Stimulated activated CD4-positive, alpha-beta T cell treated with anti-CD3 and anti-CD28 coated beads, Interleukin-4, amount 100 ng/mL, for 1 hour (primary cell): ENCODE measurements at places on chromosomes 12 and 14.

DNA sequence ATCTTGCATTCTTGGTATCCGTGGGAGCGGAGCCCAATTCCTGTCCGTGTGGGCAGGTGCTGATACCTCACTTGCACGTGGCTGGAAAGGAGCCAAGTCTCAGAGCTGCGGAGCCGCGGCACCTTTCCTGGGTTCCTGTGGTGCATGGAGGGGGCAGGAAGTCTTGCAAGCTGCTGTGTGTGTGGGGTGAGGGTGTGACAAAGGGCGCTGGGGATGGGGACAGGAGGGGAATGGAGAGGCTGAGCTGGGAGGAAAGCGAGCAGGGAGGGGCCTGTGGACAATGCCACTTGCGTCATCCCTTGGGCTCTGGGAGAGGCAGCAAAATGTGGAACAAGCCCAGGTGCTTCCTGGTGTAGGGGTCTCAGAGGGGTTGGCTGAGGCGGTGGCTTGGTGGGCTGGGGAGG, 86.7 kb downstream of the CALM1 start:
- DNase-seq: peak; percentile 26

GRCh38 chr14:84814391-84814790, 715.6 kb upstream of the FLRT2 start:
- DNase-seq: no peak

DNA sequence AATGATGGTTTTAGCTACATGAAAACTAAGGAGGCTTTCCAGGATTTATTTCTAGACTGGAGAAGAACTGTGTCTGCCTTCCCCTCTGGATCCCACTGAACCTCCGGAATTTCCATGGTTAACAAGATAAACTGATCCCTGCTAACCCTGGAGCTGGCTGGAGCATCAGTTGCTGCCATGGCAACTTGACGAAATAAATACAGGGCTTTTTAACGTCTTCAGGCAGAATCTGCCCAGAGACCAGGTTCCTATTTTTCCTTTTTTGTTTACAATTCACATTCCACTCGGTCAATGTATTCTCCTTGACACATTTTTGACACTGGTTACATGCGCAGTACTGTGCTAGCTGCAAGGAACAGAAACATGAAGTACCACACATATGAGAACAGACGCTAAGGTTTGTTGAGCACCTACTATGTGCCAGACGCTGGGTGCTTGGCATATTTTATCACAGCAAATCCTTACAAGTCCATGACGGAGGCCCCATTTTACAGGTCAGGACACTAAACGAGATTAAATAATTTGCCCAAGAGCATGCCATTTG, 1.7 kb downstream of the C14orf132 start:
- DNase-seq: no peak

DNA sequence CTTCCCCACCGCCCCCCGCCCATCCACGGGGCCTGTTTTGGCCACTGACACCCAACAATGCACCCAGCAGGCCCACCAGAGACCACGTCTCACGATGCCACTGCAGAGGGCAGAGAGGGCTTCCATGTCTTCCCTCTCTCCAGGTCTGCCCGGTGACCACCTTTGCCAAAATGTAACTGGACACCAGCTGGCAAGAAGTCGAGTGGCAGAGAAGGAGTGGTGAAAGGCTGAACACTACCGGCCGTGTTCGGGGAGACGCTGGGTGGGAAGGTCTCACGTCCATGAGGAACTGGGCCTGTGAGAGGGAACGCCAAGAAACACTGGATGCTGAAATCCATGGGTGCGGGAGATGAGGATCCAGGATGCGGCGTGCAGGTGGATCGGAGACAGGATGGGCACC, 308.2 kb downstream of the ADGRD1 start:
- no peak for DNase-seq

GRCh38 chr12:53516758-53517455, 9.6 kb upstream of the NPFF start:
- no peak for DNase-seq

- no peak for DNase-seq
Observed at GRCh38 chr14:92585981-92586937, 72.7 kb downstream of the RIN3 start.

DNA sequence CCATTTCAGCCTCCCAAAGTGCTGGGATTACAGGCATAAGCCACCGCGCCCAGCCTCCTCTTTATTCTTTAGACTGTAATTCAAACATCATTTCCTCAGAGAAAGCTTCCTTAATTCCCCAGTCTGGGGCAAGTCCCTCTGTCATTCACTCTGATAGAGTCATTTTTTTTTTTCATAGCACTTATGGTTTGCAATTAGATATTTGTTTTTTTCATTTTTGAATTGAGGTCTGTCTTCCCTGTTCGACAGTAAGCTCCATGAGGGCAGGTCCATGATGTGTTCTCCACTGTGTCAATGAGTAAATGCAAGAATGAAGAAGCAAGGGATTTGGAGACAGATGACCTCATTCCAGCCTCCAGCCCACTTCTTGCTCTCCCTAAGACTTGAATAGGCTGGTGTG, 12.1 kb downstream of the ASIC1 start:
- no peak for DNase-seq

GRCh38 chr12:13124656-13125505, 21.4 kb upstream of the GSG1 start:
- DNase-seq: no peak

- no peak for DNase-seq
Observed at GRCh38 chr14:40221428-40221827, 789.2 kb upstream of the FBXO33 start.

DNA sequence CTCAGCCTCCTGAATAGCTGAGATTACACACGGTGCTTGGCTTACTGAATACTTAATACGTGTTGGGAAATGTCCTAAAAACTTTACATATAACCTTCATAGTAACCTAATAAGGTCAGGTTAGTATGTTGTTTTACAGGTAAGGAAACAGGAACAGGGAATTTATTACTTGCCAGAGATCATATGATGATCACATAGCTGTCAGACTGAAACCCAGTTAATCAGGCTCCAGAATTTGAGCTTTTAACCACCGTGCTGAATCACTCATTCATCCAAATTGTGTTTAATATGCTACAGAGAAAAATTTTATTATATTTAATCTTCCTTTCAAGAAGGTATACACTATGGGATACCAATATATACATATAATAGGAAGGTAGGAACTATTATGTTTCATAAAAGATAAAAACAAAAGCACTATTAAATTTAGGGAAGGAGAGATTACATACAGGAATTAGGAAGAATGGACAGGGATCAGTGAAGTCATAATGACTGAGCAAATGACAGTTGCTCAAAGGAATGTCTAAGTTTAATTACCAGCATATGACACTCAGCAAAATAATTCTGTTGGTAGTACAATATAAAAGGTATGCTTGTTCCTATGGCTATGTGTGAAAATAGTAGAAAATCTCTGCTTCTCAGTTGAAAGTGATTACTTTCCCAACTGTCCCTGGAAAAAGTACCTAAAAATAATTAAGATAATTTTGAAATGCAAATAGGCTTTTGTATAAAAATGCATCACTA, 59.3 kb downstream of the HEATR5A start:
- DNase-seq: no peak

DNA sequence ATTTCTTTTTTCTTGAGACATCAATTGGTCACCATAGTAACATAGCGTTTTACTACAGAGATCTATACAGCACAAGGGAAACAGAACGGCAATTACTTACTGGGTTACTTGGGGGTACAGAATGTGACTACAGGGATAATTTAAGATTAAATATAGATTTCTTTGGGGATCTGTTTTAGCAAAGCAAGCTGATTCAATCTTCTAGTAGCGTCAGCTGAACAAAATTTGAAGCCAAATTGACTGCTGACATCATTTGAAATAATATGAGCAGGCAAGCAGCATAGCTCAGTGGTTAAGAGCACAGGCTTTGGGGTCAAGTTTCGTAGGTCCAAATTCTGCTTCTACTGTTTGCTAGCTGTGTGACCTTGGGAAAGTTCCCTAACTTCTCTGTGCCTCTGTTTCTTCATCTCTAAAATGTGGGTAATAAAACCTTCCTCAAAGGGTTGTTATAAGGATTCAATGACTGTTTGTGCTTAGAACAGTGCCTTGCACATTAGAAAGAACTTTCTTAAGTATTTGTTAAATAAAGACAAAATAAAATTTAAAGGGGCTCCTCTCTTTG, 12.8 kb downstream of the GPR19 start:
- DNase-seq: no peak

DNA sequence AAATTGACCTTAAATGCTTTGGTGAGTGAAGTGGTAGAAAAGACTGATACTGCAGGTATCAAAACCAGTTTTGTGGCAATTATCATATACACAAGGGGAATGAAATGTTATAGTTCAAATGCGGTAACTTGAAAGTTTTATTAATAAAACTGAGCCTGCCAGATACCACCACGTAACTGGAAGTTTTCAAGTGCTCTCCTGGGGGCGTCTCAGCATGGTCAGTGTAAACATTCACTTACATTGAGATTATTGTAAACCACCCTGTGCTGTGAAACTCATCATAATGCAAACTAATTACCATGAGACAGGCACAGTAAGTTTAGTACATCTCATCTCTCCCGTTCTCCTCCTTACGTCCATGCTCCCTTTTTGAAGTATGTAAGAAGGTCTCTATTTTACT, 280.7 kb upstream of the FAR2 start:
- DNase-seq: no peak

GRCh38 chr12:110373425-110373824, 30.1 kb downstream of the ANAPC7 start:
- no peak for DNase-seq

GRCh38 chr12:19243551-19243950, 114.0 kb downstream of the PLEKHA5 start:
- no peak for DNase-seq

GRCh38 chr12:42705863-42706262, 116.3 kb upstream of the PRICKLE1 start:
- DNase-seq: no peak

- no peak for DNase-seq
Observed at GRCh38 chr12:53200458-53201176, 6.4 kb downstream of the ITGB7 start.

DNA sequence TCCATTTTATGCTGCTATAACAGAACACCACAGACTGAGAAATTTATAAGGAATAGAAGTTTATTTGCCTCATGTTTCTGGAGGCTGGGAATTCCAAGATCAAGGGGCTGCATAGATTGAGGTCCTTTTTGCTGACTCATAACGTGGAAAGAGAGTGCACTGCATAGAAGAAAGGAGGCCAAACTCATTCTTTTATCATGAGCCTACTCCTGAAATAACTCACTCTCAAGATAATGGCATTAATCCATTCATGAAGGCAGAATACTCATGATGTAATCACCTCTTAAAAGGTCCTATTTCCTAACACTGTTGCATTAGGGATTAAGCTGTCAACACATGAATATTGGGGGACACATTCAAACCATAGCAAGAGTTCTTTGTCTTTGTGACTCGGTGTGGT, 60.0 kb upstream of the FBXO33 start:
- DNase-seq: no peak

DNA sequence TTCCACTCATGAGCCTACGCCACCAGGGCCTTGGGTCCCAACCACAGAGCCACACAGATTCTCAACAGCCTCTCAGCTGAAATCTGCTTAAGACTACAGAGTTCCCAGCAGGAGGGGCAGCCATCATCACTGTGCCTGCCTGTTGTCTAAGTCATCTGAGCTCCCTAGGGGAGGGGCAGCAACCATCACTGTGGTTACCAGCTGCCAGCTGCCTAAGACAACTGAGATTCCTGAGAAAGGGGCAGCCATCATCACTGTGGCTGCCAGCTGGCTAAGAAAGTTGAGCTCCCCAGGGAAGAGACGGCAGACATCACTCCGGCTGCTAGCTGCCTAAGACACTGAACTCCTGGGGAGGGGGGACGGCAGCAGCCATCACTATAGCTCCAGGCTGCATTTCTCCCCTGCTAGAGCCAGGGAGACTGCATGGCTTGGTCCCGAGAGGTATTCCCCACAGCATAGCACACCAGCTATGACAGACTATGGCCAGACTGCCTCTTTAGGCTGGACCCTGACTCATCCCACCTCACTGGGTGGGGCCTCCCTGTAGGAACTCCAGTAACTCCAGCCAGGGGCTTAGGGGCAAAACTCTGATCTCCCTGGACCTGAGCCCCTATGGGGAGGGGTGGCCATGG, 37.2 kb upstream of the C14orf132 start:
- DNase-seq: no peak

GRCh38 chr12:132365226-132365625, 35.8 kb upstream of the GALNT9 start:
- DNase-seq: no peak

DNA sequence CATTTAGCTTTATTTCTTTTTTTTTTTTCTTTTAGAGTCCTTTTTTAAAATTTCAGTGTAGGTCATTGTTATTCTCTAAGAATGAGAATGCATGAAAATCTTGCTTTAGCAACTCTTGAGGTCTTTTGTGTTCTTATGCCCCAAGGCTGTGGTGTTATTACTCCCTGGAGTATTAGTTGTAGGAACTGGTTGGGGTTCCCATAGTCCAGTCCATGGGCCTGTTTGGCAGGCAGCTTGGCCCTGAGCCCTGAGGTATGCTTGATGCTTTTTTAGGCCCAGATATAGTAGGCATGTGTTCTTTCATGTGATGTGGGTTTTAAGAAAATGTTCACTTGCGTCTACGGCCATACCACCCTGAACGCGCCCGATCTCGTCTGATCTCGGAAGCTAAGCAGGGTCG, 1.6 kb downstream of the FAM234B start:
- no peak for DNase-seq

- DNase-seq: peak; percentile 9
Observed at GRCh38 chr12:94100211-94100627, 48.2 kb upstream of the PLXNC1 start.

DNA sequence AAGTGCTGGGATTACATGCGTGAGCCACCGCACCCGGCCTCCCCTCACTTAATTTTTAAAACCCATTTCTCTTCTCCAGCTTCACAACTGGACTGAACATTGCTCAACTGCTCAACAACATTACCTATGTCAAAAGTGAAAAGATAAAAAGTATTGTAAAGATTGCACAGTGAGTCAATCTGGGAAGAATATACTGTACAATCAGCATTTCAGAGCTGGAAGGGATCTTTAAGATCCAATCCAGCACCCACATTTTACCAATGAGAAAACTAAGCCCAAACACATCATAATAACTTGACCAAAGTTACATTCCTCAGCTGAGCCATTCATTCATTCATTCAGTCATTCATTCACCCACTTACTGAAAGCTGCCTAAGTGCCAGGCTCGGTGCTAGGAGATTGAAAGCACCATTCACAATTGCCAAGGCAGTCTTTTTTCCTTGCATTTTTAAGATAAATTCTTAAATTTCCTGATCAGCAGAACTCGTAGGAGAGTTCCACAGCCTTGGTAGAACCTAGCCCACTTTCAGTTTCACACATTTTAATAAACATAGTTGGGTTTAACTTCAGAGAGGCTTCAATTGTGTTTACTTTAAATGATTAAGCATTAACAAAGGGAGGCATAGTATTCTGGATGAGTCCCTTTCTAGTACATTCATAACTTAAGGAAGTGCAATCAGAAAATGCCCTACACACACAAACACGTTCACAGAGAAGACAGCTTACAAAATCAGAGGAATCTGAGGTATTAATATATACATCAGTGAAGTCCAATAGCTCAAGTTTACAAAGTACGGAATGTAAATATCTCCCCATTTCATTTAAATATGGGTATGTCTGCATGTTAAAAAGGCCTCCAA, 3.0 kb downstream of the GALNT4 start:
- DNase-seq: no peak

- peak; percentile 90 for DNase-seq
Observed at GRCh38 chr14:92121670-92122350, at the start of the genes CPSF2 and NDUFB1. CPSF2 (plus strand) TSS chr14:92121969; CDS start chr14:92130985, 9,016 bp downstream. NDUFB1 (minus strand) TSS chr14:92121706; CDS start chr14:92117637, 4,069 bp downstream.

GRCh38 chr12:188910-189621, 24.9 kb downstream of the SLC6A12 start:
- peak; percentile 48 for DNase-seq

GRCh38 chr14:103073876-103074728, 9.9 kb upstream of the LBHD2 start:
- DNase-seq: no peak
